ENCODE measurements at places on chromosomes 3 and 15.
A peak's percentile ranks its signal among the peaks of the same experiment; 100 is the strongest.

DNA sequence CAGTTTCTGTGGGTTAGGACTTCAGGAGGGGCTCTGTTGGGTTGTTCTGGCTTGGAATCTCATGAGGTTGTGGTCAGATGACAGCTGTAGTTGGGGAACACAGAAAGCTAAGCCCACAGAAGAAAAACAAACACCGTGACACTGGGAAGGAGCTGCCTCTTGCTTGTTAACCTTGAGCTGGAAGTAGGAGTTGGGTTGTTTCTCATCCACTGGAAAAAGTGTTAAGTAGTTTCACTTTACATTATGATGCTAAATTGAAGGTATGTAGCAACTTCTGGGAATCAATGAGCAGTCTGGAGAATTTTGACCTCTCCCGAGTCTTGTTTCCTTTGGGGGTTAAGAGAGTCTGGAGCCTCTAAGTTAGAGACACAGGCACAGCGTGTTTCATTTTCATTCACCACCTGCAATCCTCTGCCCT lies 20.4 kb downstream of the HACD3 start:
- DNase-seq = no peak

- no peak for DNase-seq
Measured at GRCh38 chr3:54347060-54347459, 224.7 kb downstream of the CACNA2D3 start.

DNA sequence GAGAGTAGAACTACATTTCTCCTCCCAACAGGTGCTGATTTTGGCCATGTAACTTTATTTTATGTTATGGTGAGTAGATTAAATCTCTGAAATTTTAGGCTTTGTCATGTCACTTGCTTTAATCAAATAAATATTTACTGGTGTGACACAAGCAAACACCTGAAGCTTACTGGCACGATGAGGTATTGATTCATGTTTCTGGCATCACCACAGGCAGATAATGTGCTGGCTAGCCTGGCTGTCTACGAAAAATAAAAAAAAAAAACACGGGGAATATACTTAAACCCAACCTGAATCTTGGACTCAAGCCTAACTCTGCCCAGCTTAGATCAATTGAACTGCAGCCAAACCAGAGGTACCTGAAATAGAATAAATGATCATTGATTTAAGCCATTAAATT lies 65.6 kb upstream of the CADM2 start:
- no peak for DNase-seq

DNA sequence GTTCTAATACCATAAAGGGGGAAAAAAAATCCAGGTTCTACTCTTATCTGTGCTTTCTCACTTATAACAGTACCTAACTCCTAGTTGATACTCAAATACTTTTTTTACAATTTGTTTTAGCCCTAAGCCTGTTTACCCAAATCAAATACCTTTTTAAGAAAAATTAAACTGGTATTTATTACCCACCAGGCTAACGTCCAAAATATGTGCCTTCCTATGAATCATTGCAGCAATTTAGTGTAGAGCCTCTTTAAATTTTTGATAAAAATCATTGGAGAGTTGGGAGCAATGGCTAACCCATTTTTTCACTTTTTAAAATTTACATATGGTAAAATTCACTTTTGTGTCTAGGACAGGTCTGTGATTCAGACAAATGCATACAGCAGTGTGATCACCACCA lies 27.9 kb downstream of the FILIP1L start:
- DNase-seq = no peak

DNA sequence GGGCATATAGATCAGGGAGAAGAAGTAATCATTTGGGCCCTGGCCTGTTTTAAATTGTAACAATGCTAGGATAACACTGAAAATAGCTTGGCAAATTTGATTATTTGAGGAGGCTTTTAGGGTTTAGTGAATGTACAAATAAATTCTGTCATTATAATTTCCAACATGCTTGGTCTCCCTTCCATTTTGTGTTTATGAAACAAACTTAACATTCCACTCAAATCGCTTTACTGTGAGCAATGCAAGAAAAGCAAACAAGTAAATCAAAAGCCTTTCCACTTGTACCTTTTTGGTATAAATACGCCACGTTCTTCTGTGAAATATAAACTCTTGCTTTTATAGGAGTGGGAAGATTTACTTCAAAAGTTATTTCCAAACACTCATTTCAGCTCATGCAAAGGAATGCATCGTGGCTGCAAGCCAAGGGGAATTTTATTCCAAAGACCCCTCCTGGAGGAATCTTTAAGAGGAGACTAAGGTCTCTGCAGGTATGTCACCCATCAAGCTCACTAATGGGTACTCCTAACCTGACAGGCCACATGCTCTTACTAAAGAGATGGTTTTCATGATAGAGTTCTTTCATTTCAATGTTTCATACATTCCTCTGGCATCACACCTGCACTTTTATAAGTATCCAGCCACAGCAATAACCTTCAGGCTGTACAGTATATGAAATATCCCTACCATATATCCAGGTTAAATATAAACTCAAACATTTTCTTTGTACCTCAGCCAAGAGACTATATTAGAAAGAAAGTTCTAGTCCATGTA lies 115.2 kb downstream of the P3H2 start:
- no peak for DNase-seq

DNA sequence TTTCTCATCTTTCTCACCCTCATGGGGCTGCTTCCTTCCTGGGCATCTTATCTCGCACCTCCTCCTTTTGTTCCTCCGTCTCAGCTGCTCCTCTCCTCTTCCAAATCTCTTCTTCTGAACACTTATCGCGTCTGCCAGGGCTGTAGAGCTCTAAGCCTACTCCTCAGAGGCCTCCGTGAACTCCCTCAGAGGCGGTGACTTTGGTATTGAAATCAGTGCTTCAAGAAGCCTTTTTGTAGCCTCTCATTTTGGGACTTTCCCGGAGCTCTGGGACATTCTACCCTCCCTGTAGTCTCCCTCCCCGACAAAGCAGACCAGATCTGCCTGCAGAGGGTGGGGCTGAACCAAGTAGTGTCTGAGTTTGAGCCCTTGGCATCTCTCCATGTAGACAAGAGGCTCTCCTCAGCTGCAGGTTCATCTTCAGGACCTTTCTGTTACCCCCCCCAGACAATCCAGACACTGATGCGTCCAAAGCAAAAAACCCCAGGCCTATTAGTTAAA lies 17.5 kb upstream of the CPNE9 start:
- DNase-seq = no peak

GRCh38 chr3:111823341-111823855 lies 35.7 kb upstream of the PHLDB2 start:
- DNase-seq = no peak

- DNase-seq = no peak
Measured at GRCh38 chr15:76866008-76866407, 39.1 kb downstream of the SCAPER start.

GRCh38 chr15:63839722-63840121 lies 6.0 kb upstream of the HERC1 start:
- no peak for DNase-seq

GRCh38 chr3:12753275-12754028 lies 5.6 kb downstream of the TMEM40 start:
- no peak for DNase-seq

GRCh38 chr3:126274735-126275619 lies 82.2 kb downstream of the KLF15 start:
- no peak for DNase-seq

GRCh38 chr15:87799428-87799827 lies 457.1 kb downstream of the NTRK3 start:
- DNase-seq = no peak

GRCh38 chr3:162269636-162270458 lies 773.2 kb downstream of the OTOL1 start:
- DNase-seq = no peak

DNA sequence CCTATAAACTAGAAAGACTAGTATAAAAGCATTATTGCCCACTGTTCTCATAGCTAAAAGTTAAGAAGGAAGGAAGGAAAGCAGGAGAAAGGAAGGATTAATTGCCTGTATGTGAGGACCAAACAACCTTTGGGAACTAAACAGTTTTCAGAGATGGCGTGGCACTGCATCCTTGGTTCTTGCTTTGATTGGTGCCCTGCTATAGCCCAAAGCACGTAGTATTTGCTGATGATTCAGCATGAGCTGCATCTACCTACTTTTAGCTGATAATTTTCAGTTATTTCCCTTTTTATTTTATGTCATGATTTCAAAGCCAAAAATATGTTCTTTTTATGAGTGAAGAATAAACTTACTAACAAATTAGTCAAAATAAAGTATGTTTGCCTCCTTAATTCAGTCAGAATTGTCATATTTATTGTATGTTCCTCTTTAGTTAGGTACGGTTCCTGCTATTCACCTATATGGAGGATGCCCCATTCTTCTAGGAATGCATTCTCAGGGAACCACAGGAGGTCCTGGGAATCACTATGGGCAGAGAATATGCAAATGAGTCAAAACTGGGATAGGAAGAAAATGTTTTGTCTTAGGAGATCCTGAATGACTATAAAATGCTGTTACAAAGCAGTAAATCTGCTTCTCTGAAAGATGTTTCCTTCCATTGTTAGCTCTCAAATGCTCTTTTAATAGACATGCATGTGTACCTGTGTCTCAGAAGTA lies 65.4 kb upstream of the THSD4 start:
- no peak for DNase-seq

GRCh38 chr15:91422797-91423196 lies 322.7 kb downstream of the SV2B start:
- no peak for DNase-seq

GRCh38 chr3:46196261-46196957 lies 11.7 kb downstream of the CCR1 start:
- no peak for DNase-seq

DNA sequence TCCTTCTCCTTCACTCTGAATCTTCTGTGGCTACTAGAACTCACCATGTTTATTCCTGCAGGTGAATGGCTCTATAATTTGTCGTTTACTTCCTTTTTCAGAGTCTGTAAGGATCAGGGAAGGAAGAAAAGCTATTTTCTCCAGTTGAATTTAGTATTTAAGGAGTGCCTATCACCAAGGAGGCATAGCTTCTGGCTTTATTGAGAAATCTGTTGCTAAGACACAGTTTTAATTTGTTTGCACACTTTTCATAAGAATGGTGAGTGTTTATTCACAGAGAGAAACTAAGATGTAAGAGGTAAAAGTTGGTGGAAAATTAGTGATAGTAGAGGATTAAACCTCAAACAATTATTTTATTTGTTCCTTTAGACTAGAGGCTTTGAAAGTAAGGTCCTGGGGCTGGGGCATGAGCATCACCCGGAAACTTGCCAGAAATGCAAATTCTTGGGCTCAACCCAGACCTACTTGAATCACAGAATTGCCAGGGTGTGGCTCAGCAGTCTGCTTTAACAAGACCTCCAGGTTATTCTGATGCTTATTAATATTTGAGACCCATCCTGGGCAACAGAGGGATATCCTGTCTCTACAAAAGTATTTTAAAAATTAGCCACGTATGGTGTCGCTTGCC lies 461.3 kb downstream of the AGBL1 start:
- no peak for DNase-seq

DNA sequence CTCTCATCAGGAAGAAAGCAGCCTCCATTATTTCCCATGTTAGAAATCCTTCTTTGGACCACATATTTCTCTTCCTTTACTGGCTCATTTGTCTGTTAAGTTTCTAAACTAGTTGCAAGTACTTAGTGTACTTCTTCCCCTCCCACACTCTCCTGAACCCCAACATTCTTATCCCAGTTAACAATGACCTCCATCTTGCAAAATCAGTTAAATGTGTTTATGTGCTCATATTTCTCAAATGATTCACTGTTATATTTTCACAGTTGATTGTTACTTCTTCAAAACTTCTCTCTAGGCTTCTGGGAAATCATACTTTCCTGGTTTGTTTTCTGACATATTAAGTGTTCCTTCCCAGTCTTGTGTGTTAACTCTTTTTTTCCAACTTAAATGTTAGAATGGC lies 856.9 kb downstream of the EPHA3 start:
- DNase-seq = no peak

- no peak for DNase-seq
Measured at GRCh38 chr3:59065240-59065639, 15.4 kb upstream of the CFAP20DC start.

DNA sequence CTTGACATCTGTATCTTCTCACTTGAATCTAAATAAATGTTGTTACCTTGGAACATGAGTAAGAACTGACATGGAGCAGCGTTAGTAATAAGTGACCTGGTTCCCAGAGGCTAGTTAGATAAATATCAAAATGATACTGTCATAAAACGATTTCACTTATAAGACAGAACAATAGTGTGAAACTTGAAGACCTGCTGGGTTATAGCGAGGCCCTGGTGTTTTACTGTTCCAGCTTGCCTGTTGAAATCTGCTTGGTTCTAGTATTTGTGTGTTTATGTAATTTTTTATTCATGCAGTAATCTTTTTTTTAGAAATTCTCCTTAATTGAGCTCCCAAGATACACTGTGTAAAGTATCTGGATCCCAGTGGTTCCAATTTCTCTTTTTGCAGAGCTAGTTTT lies 129.4 kb downstream of the CACNA2D3 start:
- DNase-seq = no peak

GRCh38 chr3:184683234-184683633 lies 28.6 kb downstream of the MAGEF1 start:
- DNase-seq = no peak

GRCh38 chr3:42025370-42026138 lies 63.7 kb upstream of the ULK4 start:
- peak; percentile 44 for DNase-seq

DNA sequence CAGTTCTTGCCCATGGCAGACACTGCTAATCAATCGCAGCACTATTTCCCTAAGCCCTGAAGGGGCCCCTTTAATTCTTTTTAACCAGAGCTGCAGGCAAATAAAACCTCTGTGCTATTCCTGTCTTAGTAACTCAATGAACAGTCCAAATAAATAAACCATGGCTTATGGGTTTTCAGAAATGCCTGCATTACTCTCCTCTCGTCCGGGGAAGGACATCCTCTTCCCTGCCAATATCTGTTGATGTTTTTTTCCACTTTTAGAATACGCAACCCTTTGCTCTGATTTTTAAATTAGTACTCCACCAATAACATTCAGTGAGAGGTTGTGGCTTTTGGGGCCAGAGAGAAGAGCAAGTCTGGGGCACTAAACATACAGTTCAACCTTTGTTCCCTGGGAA lies 35.2 kb upstream of the PRICKLE2 start:
- no peak for DNase-seq

DNA sequence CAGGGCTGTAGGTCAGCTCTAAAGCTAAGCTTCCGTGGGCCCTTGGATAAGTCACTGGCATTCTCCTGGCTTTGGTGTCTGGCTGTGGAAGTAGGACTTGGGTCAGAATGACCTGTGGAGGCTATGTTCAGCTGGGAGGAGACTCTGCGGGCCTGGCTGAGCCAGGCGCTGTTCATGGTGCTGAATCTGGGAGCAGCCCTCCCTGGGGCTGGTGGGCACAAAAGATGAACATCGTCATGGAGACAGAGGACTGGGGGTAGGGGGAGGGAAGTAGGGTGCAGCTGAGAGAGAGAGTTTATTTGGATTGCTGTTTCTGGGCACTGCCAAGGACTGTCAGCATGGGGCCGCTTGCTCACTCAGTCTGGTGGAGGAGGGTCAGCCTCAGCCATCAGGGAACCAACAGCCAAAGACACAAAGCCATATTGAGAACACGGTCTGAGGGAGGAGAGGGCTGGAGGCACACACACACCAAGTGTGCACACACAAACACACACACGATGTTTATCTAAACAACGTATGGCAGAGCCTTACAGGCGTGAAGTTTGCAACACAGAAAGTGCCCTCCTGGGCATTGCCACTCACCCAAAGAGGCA lies 120.7 kb upstream of the LINGO1 start:
- DNase-seq = no peak
